NCI-H1417 treated with DMSO at 0.1 percent for 48 hours (cell line): ENCODE measurements at places on chromosomes 4 and X.

DNA sequence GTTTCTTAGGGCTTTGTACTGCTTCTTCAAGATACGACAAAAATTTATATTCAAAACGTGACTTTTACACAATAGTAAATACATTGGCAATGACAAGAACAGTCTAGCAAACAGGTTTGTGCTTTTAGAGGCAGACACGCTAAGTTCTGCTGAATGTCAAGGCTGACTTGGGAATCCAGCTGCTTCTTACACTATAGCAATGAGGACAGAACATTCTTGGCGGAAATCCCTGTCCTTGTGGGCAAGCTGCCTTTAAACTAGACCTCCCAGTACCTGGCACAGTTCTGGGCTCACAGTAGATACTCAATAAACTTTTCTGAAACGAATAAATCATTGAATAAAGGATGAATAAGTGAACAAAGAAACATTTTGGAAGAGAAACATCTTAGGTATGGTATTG lies 148.2 kb downstream of the RASL11B start:
- no peak for DNase-seq

GRCh38 chr4:40991908-40992307 lies 222.4 kb downstream of the APBB2 start:
- no peak for DNase-seq

DNA sequence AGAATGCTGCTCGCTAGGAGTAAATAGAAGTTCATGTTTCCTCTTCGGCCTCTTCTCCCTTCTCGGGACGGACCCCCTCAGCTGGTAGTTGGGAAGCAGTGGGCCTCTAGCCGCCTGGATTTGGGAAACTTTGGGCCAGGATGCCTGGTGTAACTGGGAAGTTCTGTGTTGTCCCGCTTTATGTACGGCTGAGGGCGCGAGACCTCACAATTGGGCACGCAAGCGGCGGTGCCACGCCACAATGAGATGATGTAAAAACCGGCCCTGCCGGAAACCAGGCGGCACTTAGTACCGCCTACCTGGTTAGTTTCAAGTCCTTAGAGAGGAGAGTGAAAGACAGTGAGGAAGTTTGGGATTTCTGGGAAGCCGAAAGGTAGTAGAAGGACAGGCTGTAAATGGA lies at the start of gene CT83:
CT83 (minus strand) TSS at position 155 of the 400 bp plus-strand sequence; CDS start at position 35, 120 bp downstream.
- no peak for DNase-seq

GRCh38 chr4:32831104-32831503 lies 2110.9 kb downstream of the PCDH7 start:
- no peak for DNase-seq

DNA sequence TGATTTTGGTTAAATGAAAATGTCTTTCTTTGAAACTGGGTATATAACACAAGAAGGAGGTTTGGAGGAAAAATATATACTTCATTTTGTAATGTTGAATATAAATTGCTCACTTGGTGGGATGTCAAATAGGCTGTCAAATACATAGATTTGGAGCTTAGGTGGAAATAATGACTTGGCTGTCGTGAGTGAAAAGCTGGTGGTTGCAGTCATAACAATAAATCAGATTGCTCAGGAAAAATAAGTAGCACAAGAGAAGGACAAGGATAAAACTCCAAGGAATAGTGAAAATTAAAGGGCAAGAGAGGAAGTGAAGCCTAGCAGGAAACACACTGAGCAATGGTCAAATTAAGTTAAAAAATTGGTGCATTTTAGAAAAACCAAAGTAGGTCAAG lies 253.0 kb upstream of the ANKRD50 start:
- DNase-seq = no peak

DNA sequence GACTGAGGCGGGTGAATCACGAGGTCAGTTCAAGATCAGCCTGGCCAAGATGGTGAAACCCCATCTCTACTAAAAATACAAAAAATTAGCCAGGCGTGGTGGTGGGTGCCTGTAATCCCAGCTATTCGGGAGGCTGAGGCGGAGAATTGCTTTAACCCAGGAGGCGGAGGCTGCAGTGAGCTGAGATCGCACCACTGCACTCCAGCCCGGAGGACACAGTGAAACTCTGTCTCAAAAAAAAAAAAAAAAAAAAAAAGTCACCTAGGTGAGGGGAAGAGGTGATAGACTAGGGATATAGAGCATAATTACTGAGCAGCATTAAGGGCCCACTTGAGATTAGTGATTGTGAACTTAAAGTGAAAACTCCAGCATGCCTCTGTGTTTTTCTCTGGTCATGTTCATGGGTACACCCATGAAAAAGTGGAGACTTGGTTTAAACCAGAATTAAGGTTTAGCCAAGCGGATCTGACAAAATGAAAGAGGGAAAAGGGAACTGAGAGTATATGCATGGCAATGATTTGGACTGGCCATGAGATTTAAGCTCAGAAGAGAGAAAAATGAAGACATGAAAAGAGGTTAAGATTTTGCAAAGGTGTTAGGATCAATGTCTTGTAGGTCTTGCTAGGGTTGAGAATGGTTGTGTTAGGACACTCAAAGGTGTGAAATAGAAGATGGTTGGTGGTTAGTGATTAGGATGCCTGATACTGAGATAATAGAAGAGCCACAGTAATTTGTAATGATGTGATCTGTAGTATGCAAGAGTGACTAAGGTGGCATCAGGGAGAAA lies 105.0 kb downstream of the RAB28 start:
- DNase-seq = no peak

DNA sequence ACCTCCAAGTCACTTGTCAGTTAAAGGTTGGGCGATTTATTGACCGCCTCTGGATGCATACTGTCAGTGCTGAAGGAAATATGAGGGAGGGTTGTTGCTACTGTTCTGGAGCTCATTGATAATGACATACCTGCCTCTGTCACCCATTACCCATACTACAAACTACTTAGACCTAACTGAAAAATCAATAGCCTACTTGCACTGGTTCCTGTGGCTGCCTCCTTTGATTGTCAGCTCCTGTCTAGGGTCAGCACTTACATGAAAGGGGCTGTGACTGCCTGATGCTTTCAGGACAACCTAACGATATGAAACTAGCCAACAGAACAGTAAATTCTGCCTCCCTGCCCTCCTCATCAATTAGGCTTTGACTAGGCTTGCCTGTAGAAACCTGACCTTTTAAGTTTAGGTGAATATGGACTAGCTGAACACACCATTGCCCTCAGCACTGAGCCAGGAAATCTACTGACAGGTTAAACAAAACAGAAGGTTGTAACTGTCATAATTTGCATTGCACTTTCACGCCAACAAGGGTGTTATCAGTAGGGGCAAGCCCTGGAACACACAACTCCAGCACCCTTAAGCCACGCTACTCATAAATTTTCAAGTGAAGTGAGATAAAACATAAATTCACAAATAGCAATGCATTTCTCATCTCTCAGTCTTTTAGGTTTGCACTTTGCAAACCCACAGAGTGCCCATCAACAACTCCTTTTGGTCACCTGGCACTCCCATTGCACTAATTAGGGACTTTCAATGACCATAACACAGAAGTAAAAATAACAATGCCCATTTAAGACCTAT lies 9.0 kb upstream of the MAB21L2 start:
- no peak for DNase-seq

DNA sequence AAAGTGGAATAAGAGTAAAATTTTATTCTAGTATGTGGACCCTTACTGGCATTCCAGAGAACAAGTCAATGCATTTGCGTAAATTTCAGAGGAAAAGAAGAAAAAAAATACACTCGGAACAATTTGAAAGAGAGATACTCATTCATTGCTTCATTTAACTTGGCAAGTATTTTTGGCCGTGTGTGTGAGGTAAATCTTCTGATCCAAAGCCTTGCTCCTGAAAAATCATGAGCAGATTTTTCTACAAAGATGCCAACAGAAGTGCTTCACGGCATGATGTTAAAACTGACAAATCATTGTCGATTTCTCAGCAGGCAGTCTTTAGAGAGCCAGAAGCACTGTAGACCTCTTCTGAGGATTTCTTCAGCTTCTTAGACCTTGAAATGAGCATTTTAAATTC lies 194.0 kb downstream of the COX18 start:
- DNase-seq = no peak

- no peak for DNase-seq
Measured at GRCh38 chr4:12949719-12950490, 534.2 kb downstream of the RAB28 start.

DNA sequence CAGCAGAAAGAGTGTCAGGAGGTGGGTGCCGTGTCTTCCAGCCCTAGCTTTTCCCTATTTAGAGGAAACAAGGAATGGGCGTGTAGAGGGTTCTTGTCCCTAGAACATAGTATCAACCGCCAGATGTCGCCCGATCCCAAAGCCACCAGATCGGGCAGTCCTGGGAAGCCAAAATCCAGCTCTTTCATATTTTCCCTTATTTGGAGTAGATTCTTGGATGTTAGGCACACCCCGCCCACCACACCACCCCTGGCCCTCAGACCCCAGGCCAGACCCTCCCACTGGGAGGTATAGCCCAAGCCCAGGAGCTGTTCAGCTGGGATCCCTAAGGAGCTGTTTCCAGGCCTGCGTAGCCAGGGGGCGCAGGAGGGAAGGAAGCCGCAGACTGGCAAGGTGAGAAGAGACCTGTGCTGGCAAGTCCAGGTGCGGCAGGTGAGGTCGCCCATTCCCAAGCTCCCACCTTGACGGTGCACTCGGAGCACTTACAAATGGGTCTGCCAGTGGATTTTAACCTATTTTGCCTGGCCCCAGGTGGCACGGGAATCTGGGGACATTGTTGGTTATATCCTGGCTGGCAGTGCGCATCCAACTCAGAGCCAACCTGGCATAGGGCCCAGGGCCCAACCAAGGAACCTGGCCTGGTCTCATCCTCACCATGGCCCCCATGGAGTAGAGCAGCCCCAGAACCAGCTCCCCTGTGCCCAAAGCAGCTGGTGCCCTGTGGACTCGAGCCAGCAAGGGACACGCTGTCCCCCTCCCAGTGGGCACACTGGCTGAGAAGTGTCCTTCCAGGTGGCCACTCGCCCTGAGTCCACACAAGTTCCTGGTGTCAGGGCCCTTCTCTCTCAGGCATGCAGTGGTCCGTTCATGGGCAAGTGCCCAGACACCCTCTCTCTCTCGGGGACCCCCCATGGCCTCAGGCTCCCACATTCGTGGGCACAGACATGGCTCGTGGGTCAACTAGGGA lies 811 bp downstream of the FLNA start:
- DNase-seq = peak; percentile 5

- no peak for DNase-seq
Measured at GRCh38 chr4:101158134-101158482, 189.2 kb downstream of the PPP3CA start.

GRCh38 chr4:183905081-183905592 lies at the start of gene STOX2:
TSS of gene STOX2 (plus strand) at chr4:183905307. CDS start at chr4:183906791, 1,484 bp downstream.
- DNase-seq = no peak
